Stimulated activated CD8-positive, alpha-beta memory T cell treated with anti-CD3 and anti-CD28 coated beads, Interleukin-4, amount 100 ng/mL, for 4 hours (primary cell): ENCODE measurements at places on chromosomes 4 and X.

DNA sequence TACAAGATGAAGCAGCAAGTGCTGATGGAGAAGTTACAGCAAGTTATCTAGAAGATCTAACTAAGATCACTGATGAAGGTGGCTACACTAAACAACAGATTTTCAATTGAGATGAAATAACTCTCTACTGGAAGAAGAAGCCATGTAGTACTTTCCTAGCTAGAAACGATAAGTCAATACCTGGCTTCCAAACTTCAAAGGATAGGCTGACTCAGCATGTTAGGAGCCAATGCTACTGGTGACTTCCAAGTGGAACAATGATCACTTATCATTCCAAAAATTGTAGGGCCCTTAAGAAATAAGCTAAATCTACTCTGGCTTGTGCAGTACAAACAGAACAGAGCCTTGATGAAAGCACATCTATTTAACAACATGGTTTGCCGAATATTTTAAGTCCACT is 55.0 kb downstream of the FBXW7 start:
- no peak for DNase-seq

DNA sequence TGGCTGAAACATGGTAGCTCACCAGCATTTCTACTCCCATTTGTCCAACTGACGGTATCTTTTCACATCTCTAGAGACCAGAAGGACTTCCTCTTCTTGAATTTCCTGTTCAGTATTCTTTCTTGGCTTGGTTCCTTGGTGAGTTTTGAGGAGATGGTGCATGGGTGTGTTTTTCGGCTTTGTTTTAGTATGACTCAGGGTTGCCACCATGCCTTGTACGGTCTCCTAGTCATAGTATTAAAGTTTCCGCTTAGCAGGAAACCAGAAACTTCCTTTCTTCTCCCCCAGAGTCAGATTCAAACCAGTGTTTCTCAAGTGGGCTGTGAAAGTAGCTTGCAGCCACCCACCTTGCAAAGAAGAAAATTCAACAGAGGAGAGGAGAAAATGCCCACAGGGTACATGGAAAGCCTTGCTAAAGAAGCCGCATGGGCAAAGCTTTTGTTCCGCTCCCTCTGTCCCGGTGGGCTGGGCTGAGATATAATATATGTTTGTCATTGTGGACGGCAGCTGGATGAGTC is 5.7 kb downstream of the CD99 start:
- peak; percentile 41 for DNase-seq

- DNase-seq: no peak
These were observed 19.0 kb downstream of the FHL1 start for GRCh38 chrX:136166221-136166855.

GRCh38 chr4:85751866-85752265 is 276.9 kb downstream of the ARHGAP24 start:
- DNase-seq: no peak
